ENCODE measurements at places on chromosomes 5 and 9.
A peak's percentile ranks its signal among the peaks of the same experiment; 100 is the strongest.

- no peak for DNase-seq
Measured at GRCh38 chr9:73613092-73613701, 461.5 kb downstream of the ANXA1 start.

- DNase-seq: no peak
Measured at GRCh38 chr9:108654566-108654965, 201.2 kb downstream of the ACTL7B start.

GRCh38 chr5:93342563-93343061 lies 238.4 kb downstream of the NR2F1-AS1 start:
- no peak for DNase-seq

DNA sequence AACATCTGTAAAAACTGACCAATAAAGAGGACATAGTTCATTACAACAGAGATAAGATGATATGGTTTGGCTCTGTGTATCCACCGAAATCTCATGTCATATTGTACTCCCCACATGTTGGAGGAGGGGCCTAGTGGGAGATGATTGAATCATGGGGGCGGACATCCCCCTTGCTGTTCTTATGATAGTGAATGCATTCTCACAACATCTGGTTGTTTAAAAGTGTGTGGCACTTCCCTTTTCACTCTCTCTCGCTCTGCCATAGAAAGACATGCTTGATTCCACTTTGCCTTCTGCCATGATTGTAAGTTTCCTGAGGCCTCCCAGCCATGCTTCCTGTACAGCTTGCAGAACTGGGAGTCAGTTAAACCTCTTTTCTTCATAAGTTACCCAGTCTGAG lies 292.8 kb downstream of the SLF1 start:
- DNase-seq: no peak

DNA sequence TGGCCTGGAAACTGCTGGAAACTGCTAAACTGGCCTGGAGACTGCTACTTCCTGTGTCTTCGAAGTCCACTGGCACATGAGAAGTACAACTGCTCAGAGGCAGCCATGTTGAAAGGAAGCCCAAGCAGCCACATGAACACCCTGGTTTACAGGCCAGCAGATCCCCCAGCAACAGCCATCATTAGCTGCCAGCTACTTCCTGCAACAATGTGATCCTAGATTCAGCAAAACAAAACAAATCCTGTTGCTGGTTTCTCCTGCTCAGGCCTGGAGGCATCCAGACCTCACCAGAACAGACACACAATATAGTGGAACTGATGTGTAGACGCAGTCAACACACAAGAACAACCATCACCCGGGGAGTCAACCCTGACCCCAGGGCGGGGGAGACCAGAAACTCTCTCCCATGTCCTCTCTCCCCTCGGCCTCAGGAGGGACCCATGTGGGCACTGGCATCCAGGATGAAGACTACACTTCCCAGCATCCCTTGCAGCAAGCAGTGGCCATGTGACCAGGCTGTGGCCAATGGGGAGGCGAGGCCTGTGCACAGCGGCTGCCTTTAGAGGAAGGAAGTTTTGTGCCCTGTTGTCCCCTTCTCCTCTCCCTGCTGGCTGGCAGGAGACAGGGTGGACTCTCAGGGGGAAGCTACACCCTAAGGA lies 9.2 kb upstream of the LCN15 start:
- DNase-seq: no peak

DNA sequence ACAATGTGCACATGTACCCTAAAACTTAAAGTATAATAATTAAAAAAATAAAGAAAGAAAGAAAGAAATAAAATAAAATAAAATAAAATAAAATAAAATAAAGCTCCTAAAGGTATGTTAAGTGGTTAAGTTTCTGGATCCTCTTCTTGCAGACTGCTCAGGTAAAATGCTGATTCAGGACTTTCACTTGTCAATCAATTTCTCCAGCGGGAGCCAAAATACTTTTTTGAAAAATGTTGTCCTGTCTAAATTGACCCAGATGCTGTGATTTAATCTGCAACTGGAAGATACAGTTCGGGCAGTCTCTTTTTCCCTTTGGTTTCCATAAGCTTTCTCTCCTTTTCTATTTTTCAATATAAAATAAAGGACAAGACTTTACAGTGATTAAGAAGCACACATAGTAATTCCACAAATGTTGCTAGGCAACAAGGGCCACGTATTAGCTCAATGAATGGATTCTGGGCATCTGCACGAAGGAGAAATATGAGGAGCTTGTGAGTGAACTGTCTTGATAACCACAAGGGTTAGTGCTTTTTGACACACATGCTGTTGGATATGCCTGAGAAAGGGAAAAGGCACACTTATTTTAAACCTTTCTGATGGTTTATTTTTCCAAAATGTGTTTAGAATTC lies 38.6 kb downstream of the HTR4 start:
- no peak for DNase-seq

DNA sequence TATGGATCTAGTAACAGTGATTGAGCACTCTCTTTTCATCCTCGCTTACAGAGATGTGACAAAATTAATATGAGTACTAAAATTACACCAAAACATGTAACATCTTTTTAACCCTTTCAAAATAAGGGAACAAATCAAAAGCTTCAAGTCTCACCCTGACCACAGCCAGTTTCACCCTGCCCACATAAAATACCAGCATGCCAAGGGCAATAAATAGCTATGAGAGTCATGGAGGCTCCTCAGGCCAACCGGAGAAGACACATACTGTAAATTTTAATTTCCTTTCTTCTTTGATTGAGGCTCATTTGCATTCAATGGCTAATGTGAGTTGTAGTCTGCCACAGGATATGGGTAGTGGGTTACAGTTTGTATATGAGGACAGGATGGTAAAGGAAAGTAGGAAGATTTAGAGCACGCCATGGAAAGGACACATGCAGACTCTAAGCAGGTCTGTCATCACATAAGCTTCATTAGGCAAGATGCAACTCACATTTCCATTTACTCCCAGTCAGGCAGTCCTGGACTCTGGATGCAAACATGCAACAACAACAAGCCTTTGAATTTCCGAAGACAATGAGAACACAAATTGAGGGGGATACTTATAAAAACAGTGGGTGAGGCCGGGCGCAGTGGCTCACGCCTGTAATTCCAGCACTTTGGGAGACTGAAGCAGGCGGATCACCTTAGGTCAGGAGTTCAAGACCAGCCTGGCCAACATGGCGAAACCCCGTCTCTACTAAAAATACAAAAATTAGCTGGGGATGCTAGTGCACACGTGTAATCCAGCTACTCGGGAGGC lies 11.3 kb downstream of the IL4 start:
- no peak for DNase-seq

GRCh38 chr5:81427566-81427965 lies 33.6 kb upstream of the ACOT12 start:
- no peak for DNase-seq

DNA sequence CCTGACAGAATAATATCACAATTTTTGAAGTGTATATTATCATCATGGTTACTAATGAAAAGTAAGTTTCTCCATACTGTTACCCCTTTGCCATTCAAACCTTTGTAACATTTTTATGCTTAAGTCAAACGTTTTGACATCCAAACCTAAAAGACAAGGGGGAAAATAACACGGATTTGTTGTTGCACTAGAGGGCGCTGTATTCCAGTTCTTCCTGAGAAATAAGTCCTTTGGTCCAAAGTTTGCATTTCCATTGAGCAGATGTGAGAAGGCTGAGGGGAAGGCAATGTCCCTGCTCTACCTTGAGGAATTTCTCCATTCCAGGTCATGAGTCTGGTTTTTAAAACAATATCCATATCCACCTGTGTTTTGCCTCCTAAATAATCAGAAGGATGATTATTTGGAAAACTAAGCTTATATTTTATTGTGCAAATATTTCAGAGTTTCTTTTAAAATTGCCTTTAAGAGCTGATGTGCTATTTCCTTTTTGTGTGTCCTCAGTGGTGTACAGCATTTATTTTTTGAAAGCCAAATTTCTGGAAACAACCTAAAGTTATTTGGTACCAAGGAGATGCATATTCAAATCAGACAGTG lies 9.7 kb downstream of the LECT2 start:
- peak; percentile 32 for DNase-seq

- DNase-seq: no peak
Measured at GRCh38 chr9:91920630-91921350, 29.2 kb downstream of the ROR2 start.

DNA sequence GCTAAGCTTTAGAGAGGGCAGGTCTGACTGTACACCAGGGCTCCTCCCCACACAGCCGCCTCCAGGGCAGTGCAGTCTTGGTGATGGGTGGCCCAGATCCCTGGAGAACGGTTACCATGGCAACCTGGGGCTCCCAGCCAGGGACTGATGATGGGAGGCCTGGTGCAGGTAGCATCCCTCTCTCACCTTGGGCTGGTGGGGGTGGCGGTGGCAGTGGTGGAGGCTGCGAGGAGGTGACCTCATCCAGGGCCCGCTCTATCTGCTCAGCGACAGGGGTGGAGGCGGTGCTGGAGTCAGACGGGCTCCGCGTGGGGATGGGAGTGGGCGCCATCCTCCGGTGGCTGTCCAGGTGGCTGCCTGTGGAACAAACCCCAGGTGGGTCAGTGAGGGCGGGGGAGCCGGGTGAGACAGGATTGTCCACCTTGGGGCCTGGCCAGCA lies 12.3 kb downstream of the PRR7 start:
- no peak for DNase-seq

- DNase-seq: no peak
Measured at GRCh38 chr9:96163161-96163560, 138.8 kb downstream of the HSD17B3 start.

- DNase-seq: no peak
Measured at GRCh38 chr5:113663879-113664541, 150.5 kb downstream of the YTHDC2 start.

DNA sequence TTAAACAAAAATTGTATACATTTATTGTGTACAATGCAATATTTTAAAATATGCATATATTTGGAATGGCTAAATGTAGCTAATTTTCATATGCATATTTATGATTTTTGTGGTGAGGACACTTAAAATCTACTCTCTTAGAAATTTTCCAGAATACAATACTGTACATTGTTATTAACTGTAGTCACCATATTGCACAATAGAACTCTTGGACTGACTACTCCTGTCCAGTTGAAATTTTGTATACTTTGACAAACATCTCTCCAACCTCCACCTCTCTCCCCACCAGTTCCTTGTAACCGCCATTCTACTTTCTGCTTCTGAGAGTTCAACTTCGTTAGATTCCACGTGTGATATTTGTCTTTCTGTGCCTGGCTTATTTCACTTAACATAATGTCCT lies 49.2 kb upstream of the TAF11L2 start:
- no peak for DNase-seq

- DNase-seq: no peak
Measured at GRCh38 chr5:53481159-53481886, 894 bp downstream of the FST start.

DNA sequence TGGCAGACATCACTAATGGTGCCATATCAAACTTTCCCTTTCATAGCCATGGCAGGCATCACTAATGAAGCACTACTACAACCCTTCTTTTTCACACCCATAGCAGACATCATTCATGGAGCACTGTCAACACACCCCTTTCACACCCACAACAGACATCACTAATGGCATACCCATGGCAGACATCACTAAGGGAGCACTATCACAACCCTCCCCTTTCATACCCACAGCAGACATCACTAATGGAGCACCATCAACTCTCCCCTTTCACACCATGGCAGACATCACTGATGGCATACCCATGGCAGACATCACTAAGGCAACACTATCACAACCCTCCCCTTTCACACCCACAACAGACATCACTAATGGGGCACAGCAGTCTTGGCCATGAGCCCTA lies 33.7 kb downstream of the LAMC3 start:
- DNase-seq: no peak

DNA sequence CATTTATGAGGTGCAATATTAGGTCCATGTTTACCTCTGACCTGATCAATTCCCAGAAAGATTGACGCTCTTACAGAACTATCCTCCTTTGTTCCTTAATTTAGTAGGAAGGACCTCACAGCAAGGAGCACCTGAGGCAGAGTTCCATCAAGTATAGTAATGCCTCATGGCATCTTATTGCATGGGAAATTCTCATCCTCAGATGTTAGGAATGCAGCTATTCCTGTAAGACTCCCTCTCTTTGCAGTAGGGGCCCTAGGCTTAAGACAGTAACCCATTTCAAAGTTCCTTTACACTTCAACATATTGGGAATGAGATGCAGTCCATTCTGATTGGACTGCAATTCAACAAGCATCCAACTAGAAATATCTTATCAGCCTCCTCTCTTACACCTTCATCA lies 69.8 kb downstream of the SLCO4C1 start:
- DNase-seq: no peak
